ENCODE measurements at places on chromosomes 6 and 20.

GRCh38 chr6:139250296-139251044, 41.3 kb downstream of the TXLNB start:
- DNase-seq = peak; percentile 41

DNA sequence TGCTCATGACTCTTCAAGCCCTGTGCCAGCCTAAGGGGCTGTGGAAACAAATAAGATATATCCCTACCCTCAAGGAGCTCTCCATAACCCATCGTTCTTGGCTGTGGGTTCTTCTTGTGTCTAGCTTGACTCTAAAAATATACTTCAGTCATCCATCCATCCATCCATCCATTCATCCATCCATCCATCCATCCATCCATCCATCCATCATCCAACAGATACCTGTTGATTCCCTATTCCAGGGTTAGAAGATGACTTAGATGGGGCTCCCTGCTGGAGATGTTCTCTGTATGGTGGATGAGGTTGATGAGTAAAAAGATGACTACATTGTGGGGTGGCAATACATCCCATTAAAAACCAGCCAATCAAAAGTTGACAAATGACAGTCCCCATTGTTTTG, 23.5 kb downstream of the HCK start:
- DNase-seq = no peak

- DNase-seq = no peak
Observed at GRCh38 chr6:100121854-100122609, 128.0 kb upstream of the MCHR2 start.

GRCh38 chr6:5083307-5083583, 1.9 kb upstream of the PPP1R3G start:
- no peak for DNase-seq

DNA sequence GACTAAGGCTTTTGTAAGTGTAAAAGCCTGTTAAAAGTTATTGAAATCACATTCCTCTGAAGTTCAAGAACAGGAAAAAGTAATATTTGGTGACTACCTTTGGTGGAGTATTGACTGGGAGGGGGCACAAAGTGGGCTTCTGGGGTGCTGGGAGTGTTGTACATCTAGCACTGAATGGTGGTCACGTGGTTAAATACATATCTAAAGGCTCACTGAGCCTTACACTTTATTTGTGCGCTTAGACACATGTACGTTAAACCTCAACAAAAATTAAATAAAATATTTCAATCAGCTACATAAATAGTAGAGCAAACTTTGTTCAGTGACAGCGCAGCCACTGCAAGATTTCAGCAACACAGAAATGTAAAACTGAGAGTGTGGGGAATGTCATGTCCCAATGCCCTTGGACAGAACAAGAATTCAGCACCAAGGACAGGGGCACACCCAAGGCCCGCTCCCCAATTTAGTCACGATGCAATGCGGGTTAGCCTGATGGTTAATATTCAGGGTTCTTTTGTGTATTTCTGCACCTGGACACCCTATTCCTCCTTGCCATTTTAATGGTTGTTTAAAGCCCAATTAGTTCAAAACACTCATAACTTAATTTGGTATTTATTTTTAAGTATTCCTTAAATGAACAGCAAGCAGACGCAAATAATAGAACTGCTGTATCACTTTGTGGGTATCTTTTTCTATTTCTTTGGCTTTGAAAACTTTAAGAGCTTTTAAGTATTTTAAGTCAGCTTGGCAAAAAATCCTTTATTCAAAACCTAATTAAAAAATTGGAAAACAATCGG, 37.4 kb downstream of the ANGPT4 start:
- DNase-seq = no peak

GRCh38 chr6:111586554-111586953, 19.1 kb downstream of the TRAF3IP2 start:
- no peak for DNase-seq

DNA sequence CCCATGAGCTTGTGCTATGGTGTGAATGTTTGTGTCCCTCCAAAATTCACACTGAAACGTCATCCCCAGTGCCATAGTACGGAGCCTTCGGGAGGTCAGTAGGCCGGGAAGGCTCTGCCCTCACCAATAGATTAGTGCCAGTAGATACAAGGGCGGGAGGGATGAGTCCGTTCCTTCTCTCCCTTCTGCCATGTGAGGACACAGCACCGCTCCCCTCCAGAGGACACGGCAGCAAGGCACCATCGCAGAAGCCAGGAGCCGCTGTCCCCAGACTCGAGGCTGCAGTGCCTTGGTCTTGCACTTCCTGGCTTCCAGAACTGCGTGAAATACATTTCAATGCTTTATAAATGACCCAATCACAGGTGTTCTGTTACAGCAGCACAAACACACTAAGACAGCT, 39.2 kb upstream of the BHLHE23 start:
- DNase-seq = no peak

DNA sequence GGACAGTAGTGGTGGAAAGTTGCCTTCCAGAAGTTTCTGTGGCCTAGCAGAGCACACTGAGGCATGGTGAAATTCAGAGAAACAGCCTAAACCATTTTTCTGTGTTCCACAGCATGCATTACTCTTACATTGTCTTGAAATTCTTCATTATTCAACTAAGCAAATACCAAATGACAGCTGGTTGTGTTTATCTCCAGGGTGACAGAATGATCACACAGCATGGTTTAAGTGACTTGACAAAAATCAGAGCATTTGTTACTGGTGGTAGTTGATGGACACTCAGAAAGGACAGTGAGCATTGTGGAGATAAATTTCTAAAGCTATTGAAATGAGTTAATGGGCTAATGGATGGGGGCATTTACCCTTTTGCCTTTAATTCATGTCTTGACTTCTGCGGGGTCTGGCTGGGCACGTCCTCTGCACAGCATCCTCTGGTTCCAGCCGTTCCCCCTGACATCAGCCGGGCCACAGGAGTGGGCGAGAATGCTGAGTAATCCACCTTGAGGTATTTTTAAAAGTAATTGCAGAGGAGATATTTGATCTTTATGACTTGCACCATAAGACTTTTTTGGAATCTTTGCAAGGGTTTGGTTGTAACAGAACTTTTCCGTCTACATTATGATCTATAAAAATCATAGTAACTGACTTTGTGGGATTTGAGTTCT, 78.9 kb upstream of the SCP2D1 start:
- DNase-seq = no peak

GRCh38 chr20:20295621-20296498, 72.0 kb upstream of the INSM1 start:
- no peak for DNase-seq

DNA sequence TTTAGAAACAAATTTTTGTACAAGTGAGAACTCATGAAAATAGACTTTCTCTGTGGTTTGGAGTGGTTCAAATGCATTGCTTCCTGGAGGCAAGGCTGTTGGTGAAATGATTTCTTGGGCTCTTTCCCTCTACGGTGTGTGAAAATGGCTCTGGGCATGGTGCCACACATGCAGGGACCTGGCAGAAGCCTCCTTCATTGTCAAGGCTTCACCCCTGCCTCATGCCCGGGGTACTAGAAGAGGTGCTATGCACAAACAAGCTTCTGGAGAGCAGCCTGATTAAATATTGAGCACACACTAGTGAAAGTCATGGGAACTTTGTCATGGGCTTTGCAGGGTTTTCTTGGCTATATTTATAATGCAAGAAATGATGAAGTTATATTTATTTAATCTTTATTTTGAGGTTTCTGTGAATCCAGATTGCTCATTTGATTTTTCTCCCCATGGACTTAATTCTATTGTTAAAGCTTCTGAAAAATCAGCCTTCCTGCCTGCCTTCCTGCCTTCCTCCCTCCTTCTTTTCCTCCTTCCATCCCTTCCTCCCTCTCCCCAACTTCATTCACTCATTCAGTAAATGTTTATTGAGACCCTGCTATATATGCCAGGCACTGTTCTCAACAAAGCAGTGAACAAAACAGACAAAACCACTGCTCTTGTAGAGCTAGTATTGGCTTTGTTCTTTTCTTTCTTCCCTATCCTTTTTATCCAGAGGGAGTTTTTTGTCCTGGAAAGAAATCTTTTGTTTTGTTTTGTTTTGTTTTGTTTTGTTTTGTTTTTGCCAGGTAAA, 21.0 kb downstream of the C6orf89 start:
- DNase-seq = no peak

GRCh38 chr20:37687478-37687805, 6.4 kb upstream of the CTNNBL1 start:
- DNase-seq = no peak

- DNase-seq = no peak
Observed at GRCh38 chr6:34049395-34050342, 96.2 kb downstream of the GRM4 start.

- DNase-seq = no peak
Observed at GRCh38 chr20:57509665-57510237, 15.2 kb downstream of the CTCFL start.

GRCh38 chr6:1884313-1884712, 274.6 kb downstream of the FOXC1 start:
- no peak for DNase-seq

GRCh38 chr20:63259734-63260460, 5.6 kb upstream of the NKAIN4 start:
- no peak for DNase-seq

GRCh38 chr6:156851454-156851921, 74.3 kb downstream of the ARID1B start:
- no peak for DNase-seq

DNA sequence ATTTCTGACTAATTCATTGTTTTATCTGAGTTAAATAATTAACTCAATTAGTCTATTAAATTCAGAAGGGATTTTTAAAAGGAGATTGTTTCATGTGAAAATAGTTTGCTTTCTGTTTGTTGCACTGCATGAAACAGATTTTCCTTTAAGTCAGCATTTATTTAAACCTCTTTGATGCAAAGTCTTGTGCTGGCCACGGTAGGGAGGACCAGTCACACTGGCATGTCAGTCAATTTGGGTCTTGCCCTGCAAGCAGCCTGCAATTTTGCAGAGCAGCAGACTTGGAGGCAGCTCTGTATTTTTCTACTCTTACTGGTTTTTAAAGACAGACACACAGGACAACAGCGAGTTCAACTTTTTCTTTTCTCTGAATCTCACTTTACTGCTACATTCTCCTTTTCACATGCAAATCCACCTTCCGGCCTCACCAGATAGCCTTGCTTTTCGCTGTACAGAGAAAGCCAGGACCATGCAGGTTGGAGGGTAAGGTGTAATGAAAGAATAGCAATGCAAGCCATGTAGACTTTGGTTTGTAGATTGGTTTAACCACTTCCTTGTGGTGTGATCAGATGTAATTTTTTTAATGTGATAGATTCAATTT, 689.9 kb upstream of the AGPAT4 start:
- no peak for DNase-seq

- no peak for DNase-seq
Observed at GRCh38 chr6:38352636-38353035, 287.1 kb downstream of the BTBD9 start.

DNA sequence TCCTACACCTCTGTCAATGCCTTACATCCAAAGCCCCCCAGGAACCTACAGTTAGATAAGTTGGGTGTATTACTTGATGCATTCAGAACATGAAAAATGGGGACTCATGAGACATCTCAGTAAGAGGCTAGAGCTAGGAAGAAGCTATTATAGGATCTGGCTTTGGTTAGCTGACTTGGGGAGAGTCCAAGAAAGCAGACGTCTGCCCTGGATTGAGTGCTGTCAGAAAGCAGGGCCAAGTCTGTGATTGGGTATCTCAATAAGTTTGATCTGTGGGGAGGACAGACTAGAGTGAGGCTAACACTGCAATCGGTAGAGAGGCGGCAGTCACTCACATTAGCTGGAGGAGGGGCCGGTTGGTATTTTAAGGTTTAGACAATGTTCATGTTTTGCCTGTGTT, 79.4 kb upstream of the LRFN2 start:
- no peak for DNase-seq

- DNase-seq = no peak
Observed at GRCh38 chr6:131683479-131683878, 17.7 kb downstream of the OR2A4 start.

GRCh38 chr20:25022680-25023079, 30.1 kb upstream of the APMAP start:
- DNase-seq = no peak

DNA sequence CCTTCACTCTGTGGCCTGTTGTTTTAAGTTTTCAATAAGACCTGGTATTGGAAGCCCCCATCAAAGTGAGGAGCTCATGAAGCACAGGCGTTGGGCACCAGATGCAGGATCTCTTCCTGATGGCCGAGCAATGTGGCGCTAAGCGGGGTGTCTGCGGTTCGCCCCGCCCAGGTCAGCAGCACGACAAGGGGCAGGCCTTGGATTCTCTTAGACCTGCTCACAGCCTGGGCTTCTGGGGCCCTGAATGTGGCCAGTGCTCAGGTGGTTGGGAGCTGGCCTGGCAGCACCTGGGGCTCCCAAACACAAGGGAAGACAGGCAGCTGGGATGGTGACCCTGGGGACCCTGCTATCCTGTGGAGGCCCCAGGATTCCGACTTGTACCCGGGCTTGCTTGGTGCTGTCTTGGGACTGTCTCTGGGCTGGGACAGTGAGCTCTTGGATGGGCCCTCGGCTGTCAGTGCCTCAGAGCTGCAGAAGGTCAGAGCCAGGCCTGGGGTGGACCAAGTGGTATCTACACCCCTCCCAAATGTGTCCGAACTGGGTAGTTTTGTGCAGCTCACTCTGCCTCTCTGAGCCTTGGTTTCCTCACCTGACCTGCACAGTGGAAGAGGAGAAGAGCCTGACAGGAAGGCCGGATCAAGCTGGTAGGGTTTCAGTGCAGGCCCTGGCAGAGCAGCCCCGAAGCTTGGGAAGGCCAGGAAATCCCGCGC, 69.1 kb downstream of the PHACTR3 start:
- no peak for DNase-seq

- peak; percentile 17 for DNase-seq
Observed at GRCh38 chr6:27873021-27873940, 38.9 kb downstream of the OR2B2 start.

- DNase-seq = no peak
Observed at GRCh38 chr6:138986578-138986977, 1.5 kb downstream of the REPS1 start.

DNA sequence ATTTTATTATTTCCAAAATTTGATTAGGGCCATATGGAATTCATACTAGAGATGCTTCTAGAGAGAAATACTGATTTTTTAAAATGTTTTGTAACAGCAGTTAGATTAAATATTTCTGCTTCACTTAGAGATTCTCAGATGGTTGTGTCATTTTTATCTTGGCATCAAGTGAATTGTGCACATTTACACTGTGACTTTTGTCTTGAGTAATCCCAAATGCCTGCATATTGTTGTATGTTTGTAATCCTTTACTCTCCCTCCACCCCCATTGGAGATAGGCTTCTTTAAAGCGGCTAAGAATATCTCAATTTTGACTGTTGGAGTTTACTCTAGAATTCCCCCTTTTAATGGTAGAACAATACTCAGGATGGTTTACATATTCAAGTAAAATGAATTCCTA, 19.0 kb downstream of the STX16 start:
- DNase-seq = no peak

GRCh38 chr20:52193133-52193532, 1.6 kb upstream of the ZFP64 start:
- DNase-seq = peak; percentile 22

- peak; percentile 16 for DNase-seq
Observed at GRCh38 chr20:59598625-59599310, 5.6 kb upstream of the PHACTR3 start.

DNA sequence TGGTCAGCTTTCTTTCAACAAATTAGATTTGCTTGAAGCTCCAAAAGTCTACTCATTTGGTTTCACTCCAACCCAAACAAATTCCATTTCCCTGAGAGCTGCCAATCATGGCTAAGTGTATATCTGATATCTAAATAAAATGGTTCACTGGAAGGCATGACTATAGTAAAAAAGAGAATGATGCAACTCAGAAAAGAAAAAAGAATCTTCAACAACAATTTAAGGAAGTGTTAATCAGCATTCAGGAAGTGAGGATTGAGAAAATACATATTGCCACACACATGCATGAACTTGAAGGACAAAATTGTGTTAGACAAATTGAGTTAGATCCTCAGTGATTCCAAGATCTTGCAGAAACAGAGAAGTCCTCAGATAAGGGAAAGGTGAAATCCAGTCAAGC, 972.9 kb upstream of the FLRT3 start:
- DNase-seq = no peak
